ENCODE measurements at places on chromosomes 7 and 10. TPM values are rescaled to one million over a fixed set of nuclear protein-coding genes. Genes with fewer than 3 reads are reported as not detected.
A peak's percentile ranks its signal among the peaks of the same experiment; 100 is the strongest.

DNA sequence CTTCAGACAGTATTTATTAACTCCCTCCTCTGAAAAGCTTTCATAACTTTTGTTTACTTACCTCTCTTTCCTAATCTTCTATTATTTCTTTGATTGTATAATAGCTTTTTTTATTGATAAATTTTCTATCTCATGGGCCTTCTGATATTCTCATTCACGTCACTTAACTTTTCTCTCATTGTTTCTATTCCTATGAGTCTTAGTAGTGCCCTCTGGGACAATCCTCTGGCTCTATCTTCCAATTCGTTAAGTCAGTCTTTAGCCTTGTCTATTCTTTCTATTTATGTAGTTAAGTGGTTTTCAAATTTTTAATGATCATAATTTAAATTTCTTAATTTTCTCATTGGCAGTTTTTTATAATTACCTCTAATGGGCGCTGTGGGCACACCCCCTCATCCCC, 6.4 kb upstream of the ELMO1 start:
- DNase-seq = no peak

GRCh38 chr10:134247-135131, 766 bp upstream of the ZMYND11 start:
- no peak for DNase-seq

- no peak for DNase-seq
Observed at GRCh38 chr7:94561841-94562514, 52.4 kb downstream of the CASD1 start.

DNA sequence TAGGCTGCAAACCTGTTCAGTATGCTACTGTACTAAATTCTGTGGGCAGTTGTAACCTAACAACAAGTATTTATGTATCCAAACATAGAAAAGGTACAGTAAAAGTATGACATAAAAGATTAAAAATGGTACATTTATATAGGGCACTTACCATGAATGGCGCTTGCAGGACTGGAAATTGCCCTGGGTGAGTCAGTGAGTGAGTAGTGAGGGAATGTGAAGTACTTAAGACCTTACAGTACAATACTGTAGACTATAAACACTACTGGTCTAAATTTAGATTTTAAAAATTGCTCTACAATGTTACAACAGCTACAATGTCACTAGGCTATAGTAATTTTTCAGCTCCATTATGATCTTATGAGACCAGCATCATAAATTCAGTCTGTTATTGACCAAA, 146.0 kb upstream of the GNAI1 start:
- no peak for DNase-seq

GRCh38 chr7:116180302-116180701, 30.0 kb upstream of the TES start:
- DNase-seq = no peak

GRCh38 chr10:125160856-125161706, 718 bp upstream of the CTBP2 start:
- DNase-seq = no peak

PAX4 gene
- total RNA-seq = not detected

DNA sequence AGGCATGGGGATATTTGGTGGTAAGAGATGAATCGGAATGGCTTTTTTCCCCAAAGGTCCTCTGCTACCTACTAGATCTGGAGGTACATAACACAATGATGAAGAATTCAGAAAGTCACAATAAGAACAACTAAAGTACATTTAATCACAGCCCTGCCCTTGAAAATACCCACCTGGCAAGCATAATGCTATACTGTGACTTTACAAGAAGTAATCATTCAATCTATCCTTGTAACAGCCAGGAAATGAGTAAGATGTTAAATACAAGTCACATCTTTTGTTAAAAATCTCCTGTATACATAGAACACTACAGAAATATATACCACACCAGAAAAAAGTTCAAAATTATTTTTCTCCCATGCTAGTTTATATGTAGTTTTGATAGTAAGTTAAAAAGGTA, 108.3 kb upstream of the ABCB5 start:
- DNase-seq = no peak

ARMC3 gene
- 0.52 TPM for total RNA-seq

DNA sequence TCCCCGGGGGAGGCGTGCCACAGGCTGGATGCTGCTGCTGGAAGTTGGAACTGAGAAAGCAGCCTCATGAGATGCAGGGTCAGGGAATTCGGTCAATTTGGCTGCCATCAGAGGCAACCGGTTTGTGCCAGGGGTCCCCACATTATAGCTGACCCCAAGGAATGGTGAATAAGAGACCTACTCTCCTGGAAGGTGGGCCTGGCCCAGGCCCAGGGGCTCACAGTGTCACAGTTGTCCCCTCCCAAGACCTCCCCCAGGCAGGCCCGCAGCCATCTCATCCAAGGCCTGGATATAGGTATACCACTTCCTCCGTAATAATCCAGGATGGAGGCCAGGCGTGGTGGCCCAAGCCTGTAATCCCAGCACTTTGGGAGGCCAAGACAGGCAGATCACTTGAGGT, 114.6 kb downstream of the NPTX2 start:
- DNase-seq = no peak

ALOX5 gene
- 25.8 TPM for total RNA-seq

MRLN gene
- total RNA-seq = not detected

DNA sequence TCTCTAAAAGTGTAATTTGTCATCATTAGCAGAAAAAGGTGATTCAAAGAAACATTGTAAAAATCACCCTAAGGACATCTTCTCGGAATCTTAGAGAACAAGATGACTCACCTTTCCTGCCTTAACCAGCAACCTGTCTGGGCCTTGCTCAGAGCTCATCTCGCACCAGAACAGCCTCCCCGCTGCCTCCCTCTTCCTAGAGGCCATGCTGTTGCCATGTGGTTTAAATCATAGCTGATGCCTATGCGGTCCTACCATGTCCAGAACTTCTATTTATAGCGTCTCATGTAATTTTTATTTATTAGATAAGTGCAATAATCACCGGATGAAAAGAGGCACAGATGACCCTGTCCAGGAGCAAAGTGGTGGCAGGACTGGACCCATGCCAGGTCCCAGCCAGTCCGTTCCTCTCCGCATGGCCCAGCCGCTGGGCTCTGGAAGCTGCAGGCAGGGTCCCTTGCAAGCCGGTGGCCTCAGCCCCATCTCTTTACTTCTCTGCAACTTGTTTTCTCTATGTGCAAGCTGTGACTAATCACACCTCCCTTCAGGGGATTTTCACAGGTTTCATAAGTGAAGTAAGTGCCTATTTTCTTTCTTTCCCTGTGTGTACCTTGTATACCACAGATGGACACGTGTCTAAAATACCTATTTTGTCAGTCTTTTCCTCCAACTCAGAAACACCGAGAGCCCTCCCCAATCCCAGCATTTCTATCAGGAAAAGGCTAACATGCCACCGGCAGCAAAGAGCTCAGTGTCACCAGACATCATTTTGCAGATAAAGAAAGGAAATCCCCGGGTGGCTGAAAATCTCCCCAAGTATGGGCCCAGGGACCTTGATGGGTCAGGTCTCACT, 27.1 kb downstream of the KLF6 start:
- DNase-seq = peak; percentile 8

DNA sequence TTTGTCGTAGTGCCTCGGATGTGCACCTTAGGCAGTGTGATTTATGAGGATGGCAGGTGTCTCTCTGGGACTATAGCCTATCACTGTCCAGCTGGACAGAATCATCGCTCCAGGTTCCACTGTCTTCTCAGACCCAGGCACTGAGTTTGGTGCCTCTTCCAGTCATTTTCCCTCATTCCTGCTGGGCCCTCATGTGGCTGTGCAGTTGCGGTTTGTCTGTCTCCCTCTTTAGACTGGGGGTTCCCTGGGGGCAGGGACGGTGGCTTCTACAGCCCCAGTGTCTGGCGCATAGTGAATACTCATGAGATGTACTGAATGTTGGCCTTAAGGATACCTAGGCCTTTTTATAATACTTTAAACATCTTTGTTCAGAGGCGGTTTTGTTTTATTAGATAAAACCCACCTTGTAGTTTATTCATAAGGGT, 28.9 kb downstream of the CCM2 start:
- no peak for DNase-seq

DNA sequence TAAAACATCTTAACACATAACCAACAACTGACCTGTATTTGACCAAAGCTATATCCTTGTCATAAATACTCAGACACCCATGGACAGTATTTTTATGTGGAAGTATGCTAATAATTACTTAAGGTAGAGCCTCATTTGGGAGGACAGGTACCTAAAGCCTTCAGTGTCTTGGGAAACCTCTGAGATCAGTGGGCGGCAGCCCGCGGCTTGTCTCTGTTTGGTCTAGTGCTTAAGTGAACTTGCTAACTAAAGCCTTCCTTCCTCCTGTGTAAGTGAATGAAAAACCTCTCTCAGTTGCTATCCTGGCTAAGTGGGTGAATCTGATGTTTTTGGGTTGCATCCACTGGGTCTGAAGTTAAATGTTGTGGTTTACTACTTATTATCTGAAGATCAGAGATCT, 144.5 kb upstream of the AGR3 start:
- DNase-seq = no peak

DNA sequence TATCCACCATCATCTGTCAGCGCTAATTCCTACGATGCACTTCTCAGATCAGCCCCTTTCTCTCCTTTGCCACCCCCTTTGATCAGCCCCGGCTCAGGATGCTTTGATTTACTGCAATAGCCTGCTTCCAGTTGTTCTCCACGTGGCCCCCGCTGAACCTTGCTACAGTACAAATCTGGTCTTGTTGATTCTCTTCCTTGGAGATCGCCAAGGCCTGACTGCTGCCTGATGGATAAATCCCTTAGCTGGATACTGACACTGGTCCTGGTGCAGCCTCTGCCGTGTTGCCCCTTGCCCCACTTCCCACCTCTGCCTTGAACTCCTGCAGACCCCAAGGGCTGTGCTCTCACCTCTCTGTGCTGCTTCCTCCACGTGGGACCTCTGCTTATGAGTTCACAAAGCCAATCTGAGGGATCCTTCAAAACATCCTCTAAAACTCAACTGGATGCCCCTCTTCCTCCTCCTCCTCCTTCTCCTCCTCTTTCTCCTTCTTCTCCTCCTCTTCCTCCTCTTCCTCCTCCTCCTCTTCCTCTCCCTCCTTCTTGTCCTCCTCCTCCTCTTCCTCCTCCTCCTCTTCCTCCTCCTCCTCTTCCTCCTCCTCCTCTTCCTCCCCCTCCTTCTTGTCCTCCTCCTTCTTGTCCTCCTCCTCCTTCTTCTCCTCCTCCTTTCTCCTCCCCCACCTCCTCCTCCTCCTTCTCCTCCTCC, 15.3 kb downstream of the PLXNA4 start:
- no peak for DNase-seq

DNA sequence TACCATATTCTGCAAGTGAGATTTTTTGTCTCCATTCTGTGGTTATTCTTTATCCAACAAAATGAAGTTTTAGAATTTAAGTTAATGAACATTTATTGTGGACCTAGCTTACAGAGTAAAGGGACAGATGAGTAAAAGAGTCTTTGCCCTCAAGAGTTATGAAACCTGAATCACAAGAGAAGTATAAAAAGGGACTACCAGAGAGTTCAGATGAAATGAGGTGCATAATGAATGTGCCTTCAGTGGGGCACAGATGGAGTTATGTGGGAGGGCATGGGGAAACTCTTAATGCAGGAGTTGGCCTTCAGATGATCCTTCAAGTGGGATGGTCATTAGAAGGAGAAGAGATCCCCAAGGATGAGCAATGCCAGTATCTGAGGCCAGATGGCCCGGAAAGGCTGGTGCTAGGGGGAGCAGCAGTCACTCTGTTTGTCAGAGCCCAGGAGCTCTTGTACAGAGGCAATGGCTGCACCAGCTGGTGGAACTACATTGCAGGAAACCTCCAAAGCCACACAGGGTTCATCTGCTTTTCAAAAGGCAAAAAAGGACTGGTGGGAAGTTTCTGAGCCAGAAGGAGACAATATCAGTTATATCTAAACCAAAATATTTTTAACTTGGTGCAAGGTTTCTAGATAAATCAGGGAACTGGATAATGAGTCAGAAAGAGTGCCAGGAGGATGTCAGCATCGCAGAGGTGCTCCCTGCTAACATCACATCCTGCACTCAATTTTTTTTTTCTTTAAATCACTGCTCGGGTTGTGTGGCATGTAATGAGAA, 162.0 kb downstream of the KLF6 start:
- no peak for DNase-seq

DNA sequence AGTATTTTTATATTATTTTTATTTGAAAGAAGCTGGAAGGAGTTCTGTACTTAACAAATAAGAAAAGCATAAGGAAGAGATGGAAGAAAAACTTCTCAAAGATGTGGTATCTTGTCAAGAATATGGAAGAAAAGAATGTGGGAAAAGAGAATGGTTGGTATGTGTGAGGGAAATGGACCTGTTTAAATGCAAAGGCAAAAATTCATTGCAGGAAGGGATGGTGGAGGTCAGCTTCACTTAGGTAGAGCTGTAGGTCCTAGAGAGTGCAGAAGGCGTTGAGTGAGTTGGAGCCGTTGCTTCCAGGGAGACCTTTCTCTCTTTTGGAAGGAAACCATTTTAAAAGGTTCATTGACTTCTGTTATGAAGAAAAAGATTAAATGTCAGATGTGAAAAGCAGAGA, 107.3 kb downstream of the EXOC4 start:
- DNase-seq = no peak

GPNMB gene
- total RNA-seq = 72.4 TPM

Data from mucosa of gallbladder (tissue), 1 donor.